ENCODE measurements at places on chromosomes 3 and 15.

GRCh38 chr3:62110443-62111225, 262.7 kb downstream of the FEZF2 start:
- DNase-seq, result no peak

DNA sequence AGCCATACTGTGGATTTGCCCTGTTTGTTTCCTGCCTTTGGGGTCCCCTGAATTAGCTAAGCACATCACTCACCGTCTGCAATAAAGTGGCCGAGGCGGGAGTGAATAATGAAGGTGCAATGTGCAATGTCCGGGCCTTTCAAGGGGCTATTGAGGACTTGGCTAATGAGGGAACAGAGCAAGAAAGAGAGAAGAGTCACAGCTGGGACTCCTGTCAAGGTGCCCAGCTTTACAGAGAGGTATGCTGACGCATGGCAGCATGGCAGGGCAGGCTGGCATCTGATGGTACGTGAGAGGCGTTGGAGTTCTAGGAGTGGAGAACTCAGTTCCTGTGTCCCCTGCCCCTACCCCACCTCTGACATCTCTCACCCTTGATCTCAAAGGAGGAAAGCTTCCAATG, 13.8 kb upstream of the ATP2B2 start:
- DNase-seq, result no peak

DNA sequence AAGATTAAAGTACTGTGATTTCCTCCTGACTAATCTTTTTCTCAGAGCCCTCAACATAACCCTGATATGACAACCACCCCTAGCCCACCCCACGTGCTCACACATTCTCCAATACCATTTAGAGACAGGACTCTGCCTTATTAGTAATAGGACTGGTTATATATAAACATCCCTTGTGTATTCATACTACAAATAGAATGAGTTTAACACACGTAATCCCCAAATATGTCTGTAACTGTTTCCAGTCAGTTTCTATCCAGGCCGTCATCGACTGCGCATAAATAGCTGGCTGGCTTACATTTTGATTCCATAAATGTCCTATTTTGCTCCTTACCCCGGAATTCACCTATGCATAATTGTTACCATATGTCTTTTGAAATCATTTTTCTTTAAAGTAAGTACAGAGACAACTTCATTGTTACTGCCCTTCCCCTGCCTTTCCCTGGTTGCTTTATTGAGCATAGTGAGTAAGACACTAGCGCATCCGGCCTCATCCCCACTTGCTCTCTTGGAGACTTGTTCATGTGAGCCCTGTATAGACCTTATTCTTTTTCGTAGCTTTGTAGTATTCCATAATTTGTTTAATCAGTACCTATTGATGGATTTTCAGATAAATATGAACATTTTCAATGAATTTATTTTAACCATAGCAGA, 3.5 kb upstream of the P2RY14 start:
- DNase-seq, result no peak

DNA sequence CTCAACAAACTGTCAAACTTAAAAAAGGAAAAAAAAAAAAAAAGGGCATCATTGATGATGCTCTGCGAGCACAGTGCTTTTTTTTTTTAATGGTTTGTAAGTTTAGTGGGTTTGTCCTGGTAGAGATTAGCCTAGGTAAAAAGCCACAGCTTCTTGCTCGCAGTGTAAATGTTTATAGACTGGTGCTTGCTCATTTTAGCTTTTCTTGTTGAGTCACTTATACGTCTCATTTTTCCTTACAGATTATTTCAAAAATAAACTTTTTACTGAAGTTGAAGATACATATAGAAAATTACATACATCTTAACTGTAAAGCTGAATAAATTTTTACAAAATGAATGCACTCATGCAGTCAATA, 16.5 kb upstream of the TRA2B start:
- no peak for DNase-seq

GRCh38 chr3:102810937-102811336, 376.1 kb downstream of the ZPLD1 start:
- DNase-seq, result no peak

GRCh38 chr3:17793542-17794195, 51.2 kb upstream of the TBC1D5 start:
- DNase-seq, result no peak
